ENCODE measurements at places on chromosomes 3 and 15.

- no peak for DNase-seq
Observed at GRCh38 chr3:69747511-69748258, 8.4 kb downstream of the MITF start.

DNA sequence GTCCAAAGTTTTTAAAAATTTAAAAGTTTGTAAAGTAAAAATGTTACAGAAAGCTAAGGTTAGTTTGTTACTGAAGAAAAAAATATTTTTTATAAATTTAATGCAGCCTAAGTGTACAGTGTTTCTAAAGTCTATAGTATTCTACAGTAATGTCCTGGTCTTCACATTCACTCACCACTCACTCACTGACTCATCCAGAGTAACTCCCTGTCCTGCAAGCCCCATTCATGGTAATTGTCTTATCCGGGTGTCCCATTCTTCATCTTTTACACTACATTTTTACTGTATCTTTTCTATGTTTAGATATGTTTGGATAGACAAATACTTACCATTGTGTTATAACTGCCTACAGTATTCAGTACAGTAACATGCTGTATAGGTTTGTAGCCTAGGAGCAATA is 36.7 kb upstream of the ATP10A start:
- DNase-seq: no peak

GRCh38 chr3:37715358-37715757 is 146.3 kb upstream of the CTDSPL start:
- no peak for DNase-seq

- DNase-seq: no peak
Observed at GRCh38 chr3:183261151-183261724, 8.2 kb downstream of the B3GNT5 start.

GRCh38 chr15:43046484-43046883 is 59.4 kb downstream of the UBR1 start:
- DNase-seq: no peak

DNA sequence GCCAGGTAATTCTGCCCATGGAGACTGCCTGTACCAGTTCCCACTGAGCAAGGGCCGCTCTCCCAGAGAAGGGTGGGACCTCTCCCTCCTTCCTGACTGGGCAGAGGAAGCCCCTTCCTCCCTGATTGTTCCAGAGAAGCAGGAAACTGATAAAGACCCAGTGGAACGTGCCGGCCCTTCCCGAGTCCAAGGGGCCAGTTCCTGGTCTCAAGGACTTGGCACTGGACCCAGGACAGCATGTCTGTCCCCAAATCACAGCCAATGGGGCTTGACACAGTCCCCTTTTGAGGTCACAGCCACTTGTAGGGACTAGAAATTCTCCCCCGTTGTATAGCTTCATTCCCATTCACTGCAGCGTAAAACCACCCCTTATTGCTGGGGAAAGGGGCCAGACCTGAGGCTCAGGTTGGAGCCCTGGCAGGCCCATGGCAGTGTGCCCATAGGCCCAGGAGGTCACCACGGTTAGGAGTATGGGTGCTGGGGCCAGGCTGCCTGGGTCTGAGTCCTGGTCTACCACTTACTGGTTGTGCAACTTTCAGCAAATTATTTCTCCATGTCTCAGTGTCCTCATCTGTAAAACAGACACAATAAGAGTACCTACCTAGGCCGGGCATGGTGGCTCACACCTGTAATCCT is 18.1 kb downstream of the CSRNP1 start:
- DNase-seq: no peak

DNA sequence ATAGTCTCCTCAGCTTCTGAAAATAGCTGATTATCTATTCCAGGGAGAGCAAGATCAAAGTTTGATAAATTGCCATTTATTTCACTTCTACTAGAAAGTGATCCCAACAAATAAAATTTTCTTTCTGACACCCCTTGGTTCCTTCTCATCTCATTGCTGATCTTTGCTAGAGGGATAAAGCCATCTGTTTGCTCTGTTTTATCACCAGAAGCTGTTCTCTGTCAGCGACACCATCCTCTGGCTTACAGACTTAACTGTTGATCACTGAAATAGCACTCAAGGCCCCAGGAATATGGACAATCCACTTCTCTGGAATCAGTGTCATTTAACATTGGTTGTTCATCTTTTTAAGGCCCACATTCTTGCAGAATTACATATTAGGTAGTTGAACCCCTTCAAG is 219.0 kb downstream of the LSAMP start:
- DNase-seq: no peak

DNA sequence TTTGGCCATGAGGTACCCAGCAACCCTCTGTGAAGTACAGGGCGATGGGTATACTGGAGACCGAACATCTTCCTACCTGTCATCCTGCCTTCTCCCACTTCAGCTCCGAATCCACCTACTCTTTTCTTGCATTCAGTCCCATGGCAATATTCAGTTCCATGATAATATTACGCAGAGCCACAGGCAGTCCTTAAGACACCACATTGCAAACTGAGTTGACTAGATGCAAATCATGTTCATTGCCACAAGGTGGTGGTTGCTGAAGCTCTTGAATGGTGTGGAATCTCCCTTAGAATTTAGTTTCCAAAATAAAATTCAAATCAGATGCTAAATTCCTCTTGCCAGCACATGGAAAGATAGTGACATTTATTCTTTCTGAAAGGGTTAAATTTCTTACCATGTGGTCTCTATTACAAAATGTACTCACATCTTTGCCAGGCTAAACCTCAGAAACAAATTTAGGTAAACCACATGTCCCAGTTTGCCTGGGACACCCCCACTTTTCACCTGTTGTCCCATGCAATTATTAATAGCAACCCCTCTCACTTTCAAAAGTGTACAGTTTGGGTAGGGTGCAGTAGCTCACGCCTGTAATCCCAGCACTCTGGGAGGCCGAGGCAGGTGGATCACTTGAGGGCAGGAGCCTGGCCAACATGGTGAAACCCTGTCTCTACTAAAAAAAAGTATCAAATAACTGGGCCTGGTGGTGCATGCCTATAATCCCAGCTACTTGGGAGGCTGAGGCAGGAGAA is 1.7 kb upstream of the NME9 start:
- no peak for DNase-seq

GRCh38 chr3:119862616-119863015 is 80.7 kb downstream of the NR1I2 start:
- no peak for DNase-seq

DNA sequence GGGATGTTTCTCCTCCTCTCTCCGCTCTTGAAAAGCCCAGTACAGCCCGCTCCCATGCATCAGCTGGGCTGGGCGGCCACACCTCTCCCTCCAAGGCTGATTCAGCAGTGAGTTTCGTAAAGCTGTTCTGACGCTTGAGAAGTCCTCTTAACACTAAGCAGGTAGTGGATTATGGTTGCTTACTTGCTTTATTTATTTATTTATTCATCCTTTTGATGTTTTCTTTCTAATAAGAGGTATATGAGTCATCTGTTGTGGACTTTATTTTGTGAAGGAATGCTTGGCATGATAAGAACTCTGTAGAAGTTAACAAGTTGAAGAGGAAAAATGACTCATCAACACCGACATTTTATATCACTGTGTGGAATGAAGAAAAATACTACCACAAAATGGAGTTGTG is 285.0 kb downstream of the SQOR start:
- DNase-seq: no peak

DNA sequence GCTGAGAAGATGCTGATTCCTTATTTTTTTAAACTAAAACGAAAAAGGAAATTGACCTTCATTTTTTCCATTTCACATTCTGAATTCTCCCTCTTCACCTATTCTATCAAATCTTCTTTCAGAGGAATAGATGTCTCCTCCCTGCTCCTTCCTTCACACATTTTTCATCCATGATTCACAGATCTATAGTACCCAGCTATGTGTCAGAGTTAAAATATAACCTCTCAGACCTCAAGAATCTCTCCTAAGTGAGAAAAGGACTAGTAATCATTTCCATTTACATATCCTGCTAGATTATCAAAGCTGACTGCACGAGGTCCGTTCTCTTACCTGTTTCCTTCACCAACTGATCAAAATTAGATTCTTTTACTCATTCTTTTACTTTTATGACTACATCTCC is 1297.6 kb upstream of the ALCAM start:
- DNase-seq: no peak

DNA sequence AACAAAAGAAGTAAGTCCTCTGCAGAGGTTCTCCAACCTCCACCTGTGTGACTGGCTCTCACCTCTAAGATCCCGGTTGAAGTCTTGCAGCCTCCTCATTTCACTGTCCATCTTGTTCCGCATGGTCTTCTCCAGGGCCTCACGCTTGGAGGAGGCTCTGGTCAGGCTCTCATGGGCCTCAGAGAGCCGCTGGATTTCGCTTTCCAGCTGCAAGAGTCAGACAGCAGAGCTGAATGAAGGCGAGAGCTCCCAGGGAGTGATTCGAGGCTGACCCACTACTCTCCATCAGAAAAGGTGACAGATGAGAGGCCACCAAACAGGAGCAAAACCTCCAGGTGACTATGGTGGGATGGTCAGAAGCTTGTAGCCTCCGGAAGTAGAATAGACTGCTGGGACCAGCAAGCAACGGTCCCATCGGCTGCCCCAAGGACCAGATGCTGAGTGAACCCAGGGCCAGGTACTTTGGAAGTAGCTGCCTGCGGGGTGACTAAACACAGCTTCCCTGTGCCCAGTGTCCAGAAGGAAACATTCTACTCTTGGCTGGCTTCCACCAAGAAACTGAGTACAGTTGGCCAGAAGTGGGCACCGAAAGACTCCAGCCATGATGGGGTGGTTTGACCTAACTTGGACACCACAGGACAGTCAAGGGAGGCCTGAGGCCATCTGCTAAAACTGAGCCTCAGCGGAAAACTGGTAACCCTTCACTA is 7.9 kb downstream of the AMOTL2 start:
- no peak for DNase-seq

GRCh38 chr15:57541805-57542504 is 49.7 kb upstream of the MYZAP start:
- DNase-seq: peak; percentile 75

DNA sequence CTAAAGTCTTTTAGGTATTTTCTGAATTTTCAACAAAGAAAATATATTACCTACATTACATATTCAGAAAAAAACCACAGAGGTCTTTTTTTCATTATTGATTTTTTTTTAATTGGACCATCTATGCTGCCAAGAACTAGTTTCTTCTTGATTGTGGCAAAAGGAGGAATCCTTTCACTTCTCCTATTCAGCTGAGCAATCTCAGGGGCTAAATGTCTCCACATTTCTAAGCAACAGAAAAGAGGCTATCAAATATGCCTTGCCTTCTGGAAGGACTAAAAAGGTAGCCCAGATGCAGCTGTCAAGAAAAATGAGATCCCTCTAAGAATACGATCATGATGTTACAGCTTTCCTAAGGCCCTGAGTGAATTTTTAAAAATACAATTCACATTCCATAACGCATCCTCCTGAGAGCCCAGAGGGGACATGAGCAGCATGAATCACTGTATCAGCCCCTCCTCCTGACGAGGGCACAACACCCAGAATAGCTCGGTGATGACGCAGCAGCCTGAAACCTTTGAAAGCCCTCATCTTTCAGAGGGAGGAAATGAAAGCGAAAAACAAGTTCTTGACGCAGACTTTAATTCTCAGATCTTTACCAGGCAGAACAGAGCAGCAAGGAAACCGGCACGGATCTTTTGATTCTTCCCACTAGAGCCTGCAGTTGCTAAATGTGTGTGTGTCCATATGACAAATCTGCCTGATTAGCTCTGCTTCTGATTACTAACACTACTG is 24.6 kb downstream of the RUBCN start:
- peak; percentile 41 for DNase-seq

DNA sequence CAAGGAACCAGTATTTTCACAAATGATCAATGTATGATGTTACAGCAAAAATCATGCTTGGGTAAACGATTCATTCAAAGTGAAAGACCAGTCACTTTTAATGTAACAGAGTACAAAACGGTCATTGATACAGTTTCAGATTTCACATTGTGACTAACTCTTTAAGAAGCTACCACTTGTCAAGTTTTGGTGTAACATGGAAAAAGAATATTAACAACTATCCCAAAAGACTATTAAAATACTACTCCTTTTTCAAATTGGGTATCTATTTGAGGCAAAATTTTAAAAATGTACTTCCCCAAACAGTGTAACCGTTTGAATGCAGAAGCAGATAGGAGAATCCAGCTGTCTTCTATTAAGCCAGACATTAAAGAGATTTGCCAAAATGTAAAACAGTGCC is 31.7 kb downstream of the AKAP13 start:
- DNase-seq: no peak

- DNase-seq: no peak
Observed at GRCh38 chr15:101100118-101100517, 151.7 kb downstream of the CHSY1 start.

DNA sequence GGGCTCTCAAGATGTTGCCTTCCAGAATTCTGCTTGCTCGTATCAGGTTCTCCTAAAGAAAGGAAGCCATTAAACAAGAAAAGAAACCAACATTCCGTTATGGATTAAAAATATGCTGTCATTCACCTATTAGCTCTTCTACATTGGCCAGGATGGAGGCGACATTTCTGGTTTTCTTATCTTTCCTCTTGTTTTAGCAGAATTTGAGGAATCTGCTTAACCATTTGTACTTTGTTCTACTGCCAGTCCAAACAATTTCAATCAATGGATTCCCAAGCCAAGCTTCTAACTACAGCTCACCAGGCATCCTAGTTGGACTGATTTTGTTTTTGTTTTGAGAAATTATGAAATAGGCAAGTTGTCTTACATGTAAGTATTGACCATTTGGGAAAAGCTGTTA is 164.6 kb upstream of the TSC22D2 start:
- DNase-seq: no peak

GRCh38 chr3:71784201-71784913 is 591 bp downstream of the PROK2 start:
- peak; percentile 51 for DNase-seq

DNA sequence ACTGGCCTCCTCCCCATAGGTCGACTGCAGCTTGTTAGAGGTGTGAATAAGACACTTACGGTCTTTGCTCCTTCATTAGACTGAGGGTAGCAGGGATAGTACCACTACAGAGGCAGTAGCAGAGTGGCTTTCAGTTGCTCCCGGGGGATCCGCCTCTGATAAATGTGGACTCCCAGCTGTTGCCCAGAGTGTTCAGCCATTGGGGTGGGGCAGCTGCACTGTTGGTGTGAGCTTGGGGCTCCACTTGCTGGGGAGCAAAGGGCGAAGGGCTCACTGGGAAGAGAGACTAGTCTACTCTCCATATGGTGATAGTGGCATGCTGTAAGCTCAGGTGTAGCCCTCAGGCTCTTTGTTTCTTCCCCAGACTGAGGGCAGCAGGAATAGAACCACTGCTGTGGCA is 239.1 kb downstream of the LRRN1 start:
- DNase-seq: no peak

DNA sequence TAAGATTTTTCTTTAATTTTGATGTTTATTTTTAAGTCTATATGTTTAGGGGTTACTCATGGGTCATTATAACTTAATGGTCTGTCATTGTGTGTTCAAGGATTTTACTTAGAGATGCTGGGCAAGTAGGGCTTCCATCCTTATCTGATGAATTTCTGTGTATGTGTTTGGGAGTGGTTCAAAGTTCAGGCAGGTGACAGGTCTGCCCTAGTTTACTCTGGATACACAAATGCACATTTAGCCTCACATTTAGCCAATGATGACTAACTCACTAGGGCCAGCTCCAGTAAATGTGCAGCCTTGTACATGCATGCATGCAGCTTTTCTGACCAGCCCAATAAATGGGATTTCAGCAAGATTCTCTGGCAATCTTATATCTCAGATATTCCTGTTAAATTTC is 554.1 kb downstream of the SI start:
- no peak for DNase-seq

- no peak for DNase-seq
Observed at GRCh38 chr3:100151024-100151707, 36.9 kb upstream of the FILIP1L start.

- peak; percentile 78 for DNase-seq
Observed at GRCh38 chr3:176919836-176920765, 277.2 kb downstream of the TBL1XR1 start.

GRCh38 chr3:170137986-170138385 is 43.5 kb downstream of the PHC3 start:
- no peak for DNase-seq

- DNase-seq: no peak
Observed at GRCh38 chr3:46162975-46163555, 45.0 kb downstream of the CCR1 start.
